ENCODE measurements at places on chromosomes 12 and 14. TPM values are rescaled to one million over a fixed set of nuclear protein-coding genes. Genes with fewer than 3 reads are reported as not detected.

GRCh38 chr14:94779713-94780112, 9.8 kb upstream of the GSC start:
- DNase-seq = no peak

- no peak for DNase-seq
These were observed 521.2 kb upstream of the TBX3 start for GRCh38 chr12:115204957-115205754.

DNA sequence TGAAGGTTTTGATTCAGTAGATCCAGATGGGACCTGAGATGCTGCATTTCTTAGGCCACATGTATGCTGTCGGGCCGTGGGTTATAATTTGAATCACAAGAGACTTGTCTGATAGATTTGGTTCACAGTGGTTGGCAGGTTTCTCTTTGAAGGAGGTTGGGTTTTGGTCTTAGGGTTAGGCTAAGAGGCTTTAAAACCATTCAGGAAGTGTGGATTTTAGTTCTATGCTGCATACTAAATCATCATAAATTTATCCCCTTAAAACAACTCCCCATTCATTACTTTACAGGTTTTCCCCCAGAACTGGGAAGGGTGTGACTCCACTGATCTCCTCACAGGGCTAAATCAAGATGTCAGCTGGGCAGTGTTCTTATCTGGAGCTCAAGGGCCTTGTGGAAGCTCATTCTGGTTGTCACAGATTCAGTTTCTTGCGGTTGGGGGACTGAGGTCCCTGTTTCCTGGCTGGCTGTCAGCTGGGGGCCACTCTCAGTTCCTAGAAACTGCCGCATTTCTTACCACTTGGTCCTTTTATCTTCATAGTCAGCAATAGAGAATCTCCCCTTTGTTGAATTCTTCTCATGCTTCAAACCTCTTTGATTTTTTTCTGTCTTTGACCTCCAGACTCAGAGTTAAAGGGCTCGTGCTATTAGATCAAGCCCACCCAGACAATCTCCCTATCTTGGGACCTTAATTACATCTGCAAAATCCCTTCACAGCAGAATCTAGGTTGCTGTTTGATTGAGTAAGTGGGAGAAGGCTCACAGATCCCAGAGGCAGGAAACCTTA, 20.6 kb upstream of the PCNX1 start:
- no peak for DNase-seq

KLHL33 gene
- 0.45 TPM for polyA plus RNA-seq

CD163 gene
- 9.4 TPM for polyA plus RNA-seq
